ENCODE measurements at places on chromosomes 1 and 21.
A peak's percentile ranks its signal among the peaks of the same experiment; 100 is the strongest.

- H3K4me3 ChIP-seq: no peak overlapping the region
- no peak overlapping the region for H3K27ac ChIP-seq
- H3K4me1 ChIP-seq: peaks cover 6% of the 10 kb centered on the region
- DNase-seq: peak; percentile 89
- no peaks in the 10 kb centered on the region for H3K36me3 ChIP-seq
These were observed 111.7 kb downstream of the DISP1 start for GRCh38 chr1:222926566-222926965.

- no peak for DNase-seq
- no peak overlapping the region for H3K4me3 ChIP-seq
- no peak overlapping the region for H3K27ac ChIP-seq
- no peaks in the 10 kb centered on the region for H3K27me3 ChIP-seq
- peaks cover 16% of the 10 kb centered on the region for H3K4me1 ChIP-seq
- no peaks in the 10 kb centered on the region for H3K36me3 ChIP-seq
These were observed 46.1 kb downstream of the CHAF1B start for GRCh38 chr21:36431252-36431651.

- peaks cover 57% of the 10 kb centered on the region for H3K36me3 ChIP-seq
- no peak overlapping the region for H3K4me3 ChIP-seq
- H3K4me1 ChIP-seq: peaks cover 2% of the 10 kb centered on the region
These were observed 9.4 kb upstream of the NHLH1 start for GRCh38 chr1:160357286-160358002.

GRCh38 chr1:153545067-153546055 lies at the start of gene S100A4:
S100A4 (minus strand) TSS chr1:153545806; CDS start chr1:153544794, 1,012 bp downstream.
- H3K36me3 ChIP-seq: no peaks in the 10 kb centered on the region
- H3K27ac ChIP-seq: peak within 1 kb of the TSS; percentile 81
- peaks cover 40% of the 10 kb centered on the region for H3K4me1 ChIP-seq
- no peak within 1 kb of the TSS for H3K4me3 ChIP-seq

- no peak overlapping the region for H3K4me3 ChIP-seq
- H3K36me3 ChIP-seq: no peaks in the 10 kb centered on the region
- DNase-seq: peak; percentile 36
- peak overlapping the region; percentile 79 for H3K27ac ChIP-seq
These were observed 10.0 kb downstream of the PDPN start for GRCh38 chr1:13593511-13594131.

DNA sequence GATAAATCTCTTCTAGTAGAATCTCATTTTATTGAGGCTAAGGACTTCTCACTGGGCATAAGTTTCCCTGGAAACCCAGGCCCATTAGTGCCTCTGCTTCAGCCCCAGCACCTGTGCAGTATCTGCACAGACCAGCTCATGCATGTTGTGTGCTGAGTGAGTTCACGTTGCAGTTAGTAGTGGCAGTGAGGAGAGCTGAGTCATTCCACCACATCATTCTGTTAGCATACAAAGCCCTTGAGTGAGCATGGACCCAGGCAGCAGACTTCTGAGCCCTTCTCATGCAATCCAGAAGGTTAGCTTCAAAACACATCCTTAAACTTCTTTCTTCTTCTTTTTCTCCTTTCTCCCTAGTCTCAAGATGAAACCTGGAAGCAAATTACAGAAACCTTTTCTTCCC lies 45.8 kb upstream of the NTPCR start:
- H3K27me3 ChIP-seq: peaks cover 3% of the 10 kb centered on the region
- peaks cover 5% of the 10 kb centered on the region for H3K4me1 ChIP-seq
- peak; percentile 89 for DNase-seq
- H3K27ac ChIP-seq: no peak overlapping the region
- no peaks in the 10 kb centered on the region for H3K36me3 ChIP-seq
- no peak overlapping the region for H3K4me3 ChIP-seq

DNA sequence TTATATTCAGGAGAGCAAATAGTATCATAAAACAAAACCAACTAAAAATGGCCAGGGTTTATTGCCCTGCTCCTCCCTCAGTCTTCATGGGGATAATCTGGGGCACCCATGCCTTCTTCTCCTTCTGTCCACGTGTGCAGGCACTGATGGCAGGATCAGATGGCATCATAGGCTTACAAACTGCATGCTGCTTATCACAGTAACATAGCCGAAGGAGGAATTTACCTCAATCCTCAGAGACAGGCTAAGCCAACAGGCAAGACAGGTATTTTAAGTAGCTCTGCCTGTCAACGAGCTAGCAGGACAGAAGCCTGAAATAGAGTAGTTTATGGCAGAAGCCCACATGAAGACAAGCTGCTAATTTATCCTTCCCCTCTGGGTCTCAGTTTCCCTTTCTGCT lies 9.4 kb downstream of the LAMB3 start:
- DNase-seq: no peak
- no peaks in the 10 kb centered on the region for H3K27me3 ChIP-seq
- no peak overlapping the region for H3K4me3 ChIP-seq
- H3K36me3 ChIP-seq: no peaks in the 10 kb centered on the region
- H3K27ac ChIP-seq: no peak overlapping the region

DNA sequence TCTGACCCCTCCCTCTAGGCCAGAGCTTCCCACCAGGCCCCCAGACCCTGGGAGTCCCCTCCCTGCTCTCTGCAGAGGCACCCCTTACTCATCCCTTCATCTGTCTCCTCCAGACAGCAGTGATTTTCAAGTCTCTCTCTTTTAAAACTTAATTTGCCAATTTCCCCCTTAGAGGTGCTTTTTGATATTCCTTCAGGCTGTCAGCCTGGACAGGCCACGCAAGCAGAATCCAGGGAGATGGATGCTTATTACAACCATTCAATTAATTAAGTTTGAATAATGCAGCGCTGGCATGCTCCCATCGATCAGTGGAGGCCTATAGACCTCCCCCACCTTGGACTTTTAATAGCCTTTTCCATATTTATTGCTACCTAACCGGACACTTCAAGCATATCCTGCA lies 6.2 kb downstream of the CAMK2N1 start:
- H3K4me1 ChIP-seq: peaks cover 41% of the 10 kb centered on the region
- no peak overlapping the region for H3K4me3 ChIP-seq
- peaks cover 12% of the 10 kb centered on the region for H3K36me3 ChIP-seq

DNA sequence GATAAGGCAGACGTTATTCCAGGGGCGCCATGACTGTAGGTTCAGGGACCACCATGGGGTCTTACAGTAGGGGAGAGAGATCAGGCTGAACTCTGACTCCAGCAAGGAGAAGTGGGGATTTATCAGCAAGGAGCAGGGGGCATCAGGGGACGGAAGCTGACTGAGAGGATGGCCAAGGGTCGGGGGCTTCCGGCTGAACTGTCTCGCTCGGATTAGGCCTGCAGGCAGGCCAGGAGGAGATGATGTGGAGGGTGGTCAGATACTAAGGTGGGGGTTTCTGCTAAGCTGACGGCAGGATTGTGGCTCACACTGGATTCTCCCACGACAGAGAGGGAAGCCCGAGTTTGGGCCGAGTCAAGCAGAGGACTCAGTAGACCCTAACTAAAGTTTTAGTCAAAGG lies 186.9 kb upstream of the VAMP3 start:
- no peak overlapping the region for H3K27ac ChIP-seq
- H3K36me3 ChIP-seq: no peaks in the 10 kb centered on the region
- H3K4me1 ChIP-seq: no peaks in the 10 kb centered on the region

GRCh38 chr1:93143136-93143535 lies 37.1 kb downstream of the TMED5 start:
- H3K4me3 ChIP-seq: no peak overlapping the region
- no peak overlapping the region for H3K27ac ChIP-seq
- H3K27me3 ChIP-seq: no peaks in the 10 kb centered on the region

GRCh38 chr1:39885516-39885915 lies 2.2 kb upstream of the TRIT1 start:
- H3K27me3 ChIP-seq: no peaks in the 10 kb centered on the region
- no peak overlapping the region for H3K27ac ChIP-seq
- H3K36me3 ChIP-seq: no peaks in the 10 kb centered on the region
- DNase-seq: no peak
- H3K4me1 ChIP-seq: peaks cover 2% of the 10 kb centered on the region

- H3K4me3 ChIP-seq: peak within 1 kb of the TSS; percentile 33
- no peaks in the 10 kb centered on the region for H3K36me3 ChIP-seq
- peak; percentile 19 for DNase-seq
- 0 out of 2 replicates have a peak, but pooled peaks cover 2% of the 10 kb centered on the region for H3K4me1 ChIP-seq
- peaks cover 37% of the 10 kb centered on the region for H3K27me3 ChIP-seq
These were observed at the start of gene HEYL for GRCh38 chr1:39639305-39640130. HEYL (minus strand) TSS chr1:39639643; CDS start chr1:39639625, 18 bp downstream.

All from IMR-90 (cell line).